ENCODE measurements at places on chromosomes 11 and 22. TPM values are rescaled to one million over a fixed set of nuclear protein-coding genes. Genes with fewer than 3 reads are reported as not detected.

Gene ESAM
- total RNA-seq, result 1.1 TPM

Gene MYRF
- 0.68 TPM for total RNA-seq

Gene SLC35C1
- 12.6 TPM for total RNA-seq

Gene KRTAP5-1
- not detected for total RNA-seq

Gene APOBEC3A
- total RNA-seq, result not detected

Gene TRIM51
- not detected for total RNA-seq

Gene RAG1
- total RNA-seq, result 0.38 TPM

Gene PGR
- total RNA-seq, result not detected

Gene DEFB131B
- not detected for total RNA-seq

Gene HBE1
- not detected for total RNA-seq

Gene ANGPTL5
- not detected for total RNA-seq

Gene MMP13
- not detected for total RNA-seq

DNA sequence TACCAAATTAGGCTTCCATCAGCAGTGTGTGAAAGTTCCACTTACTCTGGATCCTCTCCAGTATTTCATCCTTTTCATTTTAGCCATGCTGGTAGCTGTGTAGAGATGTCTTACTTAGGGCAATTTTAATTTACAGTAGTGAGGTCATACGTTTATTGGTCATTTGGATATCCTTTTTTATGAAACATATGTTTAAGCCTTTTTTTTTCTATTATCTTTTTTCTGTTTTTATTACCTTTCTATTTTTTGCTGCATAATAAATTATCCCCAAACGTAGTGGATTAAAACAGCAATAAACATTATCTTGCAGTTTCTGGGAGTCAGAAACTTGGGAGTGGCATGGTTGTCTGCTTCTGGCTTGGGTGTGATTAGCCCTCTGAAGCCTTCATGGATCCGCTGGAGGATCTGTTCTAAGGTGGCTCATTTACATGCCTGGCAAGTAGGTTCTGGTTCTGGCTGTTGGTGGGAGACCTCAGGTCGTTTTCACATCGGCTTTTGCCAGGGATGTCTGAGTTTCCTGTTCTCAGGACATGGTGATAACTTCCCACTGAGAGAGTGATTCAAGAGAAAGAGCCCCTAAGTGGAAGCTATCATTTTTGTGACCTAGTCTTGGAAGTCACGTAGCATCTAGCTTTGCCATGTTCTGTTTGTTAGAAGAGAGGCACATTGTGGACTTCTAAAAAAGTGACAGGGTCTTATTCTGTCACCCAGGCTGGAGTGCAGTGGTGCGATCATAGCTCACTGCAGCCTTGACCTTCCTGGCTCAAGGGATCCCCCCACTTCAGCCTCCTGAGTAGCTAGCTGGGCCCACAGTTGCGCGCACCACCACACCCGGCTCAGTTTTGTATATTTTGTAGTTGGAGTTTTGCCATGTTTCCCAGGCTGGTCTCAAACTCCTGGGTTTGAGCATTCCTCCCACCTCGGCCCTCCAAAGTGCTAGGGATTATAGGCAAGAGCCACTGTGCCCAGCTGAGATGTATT lies 38.6 kb downstream of the PPP6R3 start:
- DNase-seq, result no peak

- no peak for DNase-seq
These were observed 16.0 kb upstream of the EFCAB6 start for GRCh38 chr22:43827926-43828724.

DNA sequence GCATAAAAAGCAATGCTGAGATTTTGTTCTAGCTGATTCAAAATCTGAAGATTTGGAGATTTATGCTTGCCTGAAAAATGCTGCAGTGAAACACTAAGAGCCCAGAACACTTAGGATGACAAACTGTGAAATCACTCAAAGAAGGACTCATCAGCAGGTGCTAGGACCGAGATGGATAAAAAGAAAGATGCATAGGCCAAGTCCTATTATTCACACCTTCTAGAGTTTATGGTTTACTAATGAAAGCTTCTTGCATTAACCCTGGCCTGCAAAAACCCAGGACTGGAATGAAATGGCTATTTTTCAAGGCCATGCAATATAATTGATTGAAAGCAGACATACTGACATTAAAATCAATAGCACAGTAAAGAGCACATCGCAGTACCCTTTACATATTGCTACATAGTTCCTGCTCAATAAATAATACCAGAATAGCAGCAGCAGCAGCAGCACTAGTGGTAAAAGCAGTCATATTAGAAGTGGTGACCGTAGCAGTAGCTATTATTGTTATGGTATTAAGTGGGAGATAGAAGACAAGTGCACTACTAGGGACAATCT lies 161.7 kb downstream of the RAB38 start:
- DNase-seq, result no peak

DNA sequence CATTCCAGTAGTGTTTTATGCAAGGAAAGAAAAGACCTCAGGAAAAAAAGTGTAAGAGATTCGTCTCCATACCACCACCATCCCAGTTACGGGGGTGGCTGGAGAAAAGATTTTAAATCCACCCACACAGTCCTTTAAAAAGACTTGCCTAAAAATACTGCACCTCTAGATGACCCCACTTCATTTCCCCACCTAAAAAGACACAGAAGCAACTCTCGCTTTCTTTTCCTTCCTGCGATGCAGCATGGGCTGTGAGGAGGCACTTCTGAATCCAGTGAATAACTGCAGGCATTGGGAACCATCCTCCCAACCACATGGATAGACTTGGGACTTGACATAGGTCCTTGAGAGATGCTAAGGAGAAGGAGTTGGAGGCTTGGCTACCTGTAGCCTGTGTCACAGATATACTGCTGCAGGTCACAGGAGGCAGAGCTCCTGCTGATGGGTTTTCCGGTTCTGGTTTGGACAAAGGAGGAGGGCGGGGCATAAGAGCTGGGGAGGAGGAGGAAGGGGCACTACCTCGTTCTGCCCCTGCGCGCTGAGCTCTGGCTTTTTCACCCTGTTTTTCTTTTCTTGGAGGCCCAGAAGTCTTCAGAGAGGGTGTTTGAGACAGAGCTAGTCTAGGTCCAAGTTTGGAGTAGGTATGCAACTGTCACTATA lies 285.9 kb downstream of the NTM start:
- no peak for DNase-seq

DNA sequence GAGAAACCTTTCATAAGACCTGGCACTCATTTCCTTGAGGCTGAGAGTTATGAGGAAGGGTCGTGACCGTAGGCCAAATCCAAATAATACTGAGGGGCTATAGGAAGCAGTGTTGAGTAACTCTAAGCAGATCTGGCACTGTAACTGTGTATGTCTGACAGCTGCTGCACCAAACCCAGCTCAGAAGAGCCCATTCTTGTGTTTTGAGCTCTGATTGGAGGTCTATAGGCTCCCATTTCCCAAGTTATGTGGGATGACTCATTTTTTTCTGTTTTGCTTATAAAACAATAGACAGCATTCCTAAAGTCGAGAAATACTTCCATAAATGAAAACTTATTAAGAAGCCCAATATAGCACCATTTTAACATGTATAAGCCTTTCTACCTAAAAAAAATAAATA lies 645.8 kb downstream of the DLG2 start:
- DNase-seq, result no peak

GRCh38 chr11:2998073-2998850 lies 6.1 kb upstream of the NAP1L4 start:
- DNase-seq, result no peak

- no peak for DNase-seq
These were observed 23.2 kb downstream of the NFAM1 start for GRCh38 chr22:42408810-42409529.

DNA sequence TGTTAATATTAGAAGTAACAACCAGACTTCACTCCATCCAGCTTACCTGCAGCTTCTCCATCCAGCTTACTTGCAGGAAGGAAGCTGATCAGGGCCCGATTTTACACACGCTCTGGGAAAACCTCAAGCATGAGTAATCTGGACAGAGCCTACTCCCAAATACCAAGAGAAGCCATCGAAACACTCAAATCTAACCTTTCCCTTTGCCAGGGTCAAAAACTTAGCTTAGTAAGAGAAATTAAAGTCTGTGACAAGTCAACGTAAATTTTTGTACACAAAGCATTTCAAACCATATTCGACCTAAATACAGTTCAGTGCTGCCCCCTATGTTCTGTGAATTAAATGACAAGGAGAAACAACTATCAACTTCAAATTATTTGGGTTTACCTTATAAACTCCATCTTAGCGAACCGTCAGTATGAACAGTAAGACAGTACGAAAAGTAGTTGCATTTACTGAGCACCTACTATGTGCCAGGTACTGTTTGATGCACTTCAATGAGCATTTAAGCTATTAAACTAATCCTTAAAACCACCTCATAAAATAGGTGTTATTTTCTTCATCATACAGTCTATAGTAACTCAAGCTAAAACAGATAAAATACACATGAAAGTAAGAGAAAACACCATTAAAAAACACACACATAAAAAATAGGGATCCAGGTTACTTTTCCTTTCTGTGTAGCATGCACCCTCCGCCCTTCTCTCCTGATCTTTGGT lies 36.9 kb downstream of the ARFGAP3 start:
- no peak for DNase-seq

DNA sequence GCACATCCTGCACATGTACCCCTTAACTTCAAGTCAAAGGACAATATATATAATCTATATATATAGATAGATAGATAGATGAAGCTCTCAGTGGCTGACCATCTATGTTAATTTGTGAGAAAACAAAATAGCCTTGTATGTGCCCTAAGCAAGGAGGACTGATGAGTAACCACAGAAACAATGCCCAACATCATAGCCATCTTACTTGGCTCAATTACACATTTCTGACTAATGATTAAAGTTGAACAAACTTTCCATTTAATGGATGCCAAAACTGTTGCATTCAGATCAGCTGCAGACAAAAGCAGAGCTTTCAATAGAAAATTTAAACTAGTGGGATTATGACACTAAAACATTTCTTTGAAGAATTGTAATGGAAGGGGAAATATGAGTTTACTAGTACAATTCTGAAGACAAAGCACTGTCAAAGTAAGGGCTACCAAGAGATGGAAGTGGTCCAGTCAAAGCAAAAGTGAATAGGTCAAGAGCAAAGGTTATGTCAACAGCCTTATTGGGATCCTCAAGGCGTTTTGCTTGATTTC lies 1188.2 kb upstream of the RAG2 start:
- no peak for DNase-seq

GRCh38 chr11:105023003-105023402 lies at the start of gene CASP5:
TSS of gene CASP5 (minus strand) at chr11:105023168. CDS start at chr11:105023136, 32 bp downstream.
- no peak for DNase-seq

DNA sequence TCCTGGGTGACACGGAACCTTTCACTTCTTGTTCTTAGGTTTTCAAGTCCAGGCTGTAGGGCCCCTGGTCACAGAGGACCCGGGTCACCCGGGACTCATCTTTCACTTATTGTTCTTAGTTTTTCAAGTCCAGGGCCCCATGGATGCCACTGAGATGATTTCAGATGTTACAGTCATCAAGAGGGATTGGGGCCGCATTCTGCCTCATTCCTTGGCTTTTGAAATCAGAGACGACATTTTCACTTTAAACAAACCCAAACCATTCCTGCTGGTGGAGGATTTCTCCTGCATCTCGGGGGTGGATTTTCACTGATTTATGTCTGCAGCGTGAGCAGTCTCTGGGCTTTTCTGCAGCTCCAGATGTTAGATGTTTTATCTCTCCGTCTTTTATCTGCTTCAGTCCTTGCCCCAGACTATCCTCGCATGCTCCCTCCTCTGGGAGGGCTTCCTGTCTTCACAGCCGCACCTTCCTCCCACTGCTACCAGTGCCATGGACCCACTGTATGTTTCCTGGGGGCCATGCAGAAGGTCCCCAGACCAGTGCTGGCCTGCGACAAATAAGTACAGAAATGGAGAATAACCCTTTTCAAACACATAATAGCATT lies 27.4 kb downstream of the FBLN1 start:
- no peak for DNase-seq

- no peak for DNase-seq
These were observed 40.0 kb upstream of the LRRC4C start for GRCh38 chr11:41499429-41499828.

GRCh38 chr11:96964661-96965060 lies 574.8 kb downstream of the JRKL start:
- no peak for DNase-seq

GRCh38 chr22:28015676-28016601 lies 96.9 kb upstream of the PITPNB start:
- no peak for DNase-seq

DNA sequence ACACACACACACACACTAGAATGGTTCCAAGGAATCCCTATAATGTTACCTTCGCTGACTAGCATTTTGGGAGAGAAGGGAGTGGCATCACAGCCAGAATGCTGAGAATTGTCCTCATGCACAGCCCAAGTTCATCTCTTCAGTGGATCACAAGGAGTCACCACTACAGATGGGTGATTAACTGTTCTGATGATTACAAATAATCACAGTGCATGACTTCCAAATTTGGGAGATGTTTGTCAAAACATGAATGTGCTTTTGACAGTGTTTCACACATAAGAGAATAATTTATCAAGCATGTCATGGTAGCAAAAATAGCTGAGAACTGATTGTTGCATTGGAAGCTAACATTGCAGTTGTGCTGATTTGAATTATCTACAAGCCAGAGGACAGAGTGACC lies 80.9 kb upstream of the SC5D start:
- no peak for DNase-seq

- no peak for DNase-seq
These were observed 401.1 kb downstream of the CTTN start for GRCh38 chr11:70799386-70799785.

DNA sequence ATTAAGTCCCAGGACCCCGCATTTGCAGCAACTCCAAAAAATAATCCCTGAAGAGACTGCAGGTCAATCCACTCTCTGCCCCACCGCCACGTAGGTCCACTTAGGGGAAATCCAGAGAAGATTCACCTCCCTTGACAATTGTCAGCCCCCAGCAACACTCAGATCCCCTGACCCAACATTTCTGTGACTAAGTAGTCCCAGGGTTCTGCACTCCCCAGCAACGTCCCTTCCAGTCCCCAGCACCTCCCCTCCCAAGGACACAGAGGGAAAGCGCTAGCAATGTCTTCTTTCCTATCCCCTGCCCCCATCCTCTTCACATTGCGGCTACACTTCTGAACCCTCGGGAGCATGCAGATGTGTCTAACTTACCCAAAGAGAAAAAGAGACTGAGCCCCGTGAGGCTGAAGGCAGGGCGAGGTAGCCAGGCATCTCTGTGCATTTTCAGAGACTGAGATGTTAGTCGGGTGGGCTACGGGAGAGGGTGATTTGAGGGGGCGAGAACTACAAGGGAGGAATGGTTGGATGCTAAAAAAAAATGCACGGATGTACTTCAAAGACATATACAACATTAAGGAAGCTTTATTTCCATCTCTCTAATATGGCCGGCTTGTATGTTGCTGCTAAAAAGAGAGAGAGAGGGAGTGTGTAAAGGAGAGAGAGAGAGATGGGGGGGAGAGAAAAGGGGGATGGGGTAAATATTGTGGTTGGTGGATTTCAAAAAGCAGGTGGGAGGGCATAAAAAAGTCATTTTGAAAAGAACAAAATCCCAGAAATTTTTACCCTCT lies at the start of gene SCN2B:
SCN2B (minus strand) TSS at position 647 of the 785 bp plus-strand sequence; CDS start at position 439, 208 bp downstream.
- DNase-seq, result no peak

Measured in activated naive CD8-positive, alpha-beta T cell treated with anti-CD3 and anti-CD28 coated beads for 36 hours (primary cell).